ENCODE measurements at places on chromosomes 3 and 15.

GRCh38 chr15:83018436-83018835, 7.0 kb upstream of the C15orf40 start:
- DNase-seq, result no peak

DNA sequence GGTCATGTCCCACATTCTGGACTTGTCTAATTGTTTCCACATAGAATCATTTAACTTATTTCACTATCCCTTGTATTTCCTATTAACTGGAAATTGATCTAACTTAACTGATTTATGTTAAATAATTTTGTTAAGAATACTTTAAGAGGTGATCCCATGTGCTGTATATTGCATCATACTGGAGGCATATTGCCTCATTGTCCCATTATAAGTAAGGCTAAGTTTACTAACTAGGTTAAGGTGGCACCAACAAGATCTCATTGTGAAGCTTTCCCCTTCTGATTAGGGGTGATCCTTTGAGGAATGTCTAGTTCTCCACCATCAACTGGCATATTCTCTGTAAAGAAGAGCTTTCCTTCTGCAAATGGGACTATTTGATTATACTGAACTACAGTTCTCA, 24.4 kb downstream of the MAP1A start:
- no peak for DNase-seq

GRCh38 chr3:139107424-139108252, 62.9 kb upstream of the PRR23C start:
- DNase-seq, result no peak

- no peak for DNase-seq
Observed at GRCh38 chr3:72282918-72283317, 498.0 kb upstream of the PROK2 start.

DNA sequence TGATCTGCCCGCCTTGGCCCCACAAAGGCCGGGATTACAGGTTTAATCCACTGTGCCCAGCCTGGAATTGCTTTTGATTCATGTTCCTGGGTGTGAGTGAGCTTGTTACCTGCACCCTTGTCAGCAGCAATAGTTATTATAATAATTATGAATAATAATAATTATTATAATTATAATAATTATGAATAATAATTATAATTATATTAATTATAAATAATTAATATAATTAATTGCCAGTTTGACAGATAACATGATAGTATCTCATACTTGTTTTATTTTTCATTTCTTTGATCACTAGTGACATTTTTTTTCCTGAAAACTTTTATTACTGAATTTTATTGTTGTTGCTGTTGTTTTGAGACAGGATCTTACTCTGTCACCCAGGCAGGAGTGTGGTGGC, 21.1 kb upstream of the TRAK1 start:
- DNase-seq, result no peak

Data from CD4-positive, alpha-beta T cell treated with Interleukin-10 for 1 hour (primary cell).